GM13976 (cell line): ENCODE measurements at places on chromosomes 1 and 21.

- no peak for DNase-seq
These were observed 299.3 kb upstream of the VAMP3 start for GRCh38 chr1:7471836-7472235.

GRCh38 chr1:156893048-156893953, at the start of gene PEAR1:
PEAR1 (plus strand) TSS chr1:156893718; CDS start chr1:156903927, 10,209 bp downstream.
- no peak for DNase-seq

DNA sequence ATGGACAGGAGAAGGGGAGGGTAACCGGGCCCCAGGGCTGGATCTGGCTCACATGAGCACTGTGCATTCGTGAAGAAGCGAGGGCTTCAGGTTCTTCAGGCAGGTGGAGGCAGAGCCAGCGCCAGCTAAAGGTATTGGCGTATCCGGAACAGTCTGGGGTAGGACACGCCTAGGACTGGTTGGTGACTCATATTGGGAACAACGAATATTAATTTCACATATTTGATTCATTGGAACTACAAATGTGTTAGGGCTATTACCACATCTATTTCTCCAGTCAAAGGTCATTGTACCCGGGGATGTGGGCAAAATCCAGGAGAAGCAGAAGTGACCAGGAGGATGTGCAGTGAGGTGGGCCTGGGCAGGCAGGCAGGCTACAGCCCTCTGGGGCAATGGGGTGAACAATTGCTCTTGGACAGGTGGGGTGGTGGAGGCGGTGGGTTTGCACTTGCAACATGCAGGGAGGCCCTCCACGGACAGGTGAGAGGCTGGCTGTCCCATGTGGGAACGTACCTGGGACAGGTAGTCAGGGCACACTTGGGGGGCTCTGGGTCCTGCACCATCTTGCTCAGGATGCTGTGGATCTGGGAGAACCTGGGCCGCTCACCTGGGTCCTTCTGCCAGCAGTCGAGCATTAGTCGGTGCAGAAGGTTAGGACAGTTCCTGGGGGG, 26.7 kb downstream of the CDCA8 start:
- no peak for DNase-seq

GRCh38 chr1:16080422-16081150, 7.1 kb upstream of the FAM131C start:
- DNase-seq = no peak

GRCh38 chr21:25324666-25325065, 282.6 kb downstream of the MRPL39 start:
- DNase-seq = no peak

DNA sequence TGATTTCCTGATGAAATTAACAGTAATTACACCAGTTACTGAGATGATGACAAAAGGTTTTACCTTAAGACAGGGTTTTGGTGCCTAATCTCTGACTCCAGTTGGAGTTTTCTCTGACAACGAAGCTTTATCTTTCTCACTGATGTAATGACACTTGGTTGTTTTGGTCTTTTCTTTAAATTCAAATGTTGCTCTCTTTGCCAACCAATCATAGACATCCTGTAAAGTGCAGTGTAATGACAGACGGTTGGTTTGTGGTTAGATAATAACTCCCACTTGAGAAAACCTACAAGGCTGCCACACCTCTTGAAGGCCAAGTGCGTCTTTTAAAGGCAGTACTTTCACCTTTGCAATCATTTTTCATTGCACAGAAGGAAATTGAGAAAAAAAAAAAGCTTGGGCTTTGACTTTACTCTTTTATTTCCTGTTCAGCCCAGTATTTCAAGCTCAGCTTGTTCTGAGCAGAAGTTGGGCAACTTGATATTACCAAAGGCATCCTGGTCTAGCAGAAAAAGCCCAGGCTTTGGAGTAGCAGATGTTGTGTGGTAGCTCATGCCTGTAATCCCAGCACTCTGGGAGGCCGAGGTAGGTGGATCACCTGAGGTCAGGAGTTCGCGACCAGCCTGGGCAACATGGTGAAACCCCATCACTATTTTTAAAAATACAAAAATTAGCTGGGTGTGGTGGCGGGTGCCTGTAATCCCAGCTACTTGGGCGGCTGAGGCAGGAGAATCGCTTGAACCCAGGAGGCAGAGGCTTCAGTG, 14.9 kb downstream of the PDIK1L start:
- peak; percentile 73 for DNase-seq

DNA sequence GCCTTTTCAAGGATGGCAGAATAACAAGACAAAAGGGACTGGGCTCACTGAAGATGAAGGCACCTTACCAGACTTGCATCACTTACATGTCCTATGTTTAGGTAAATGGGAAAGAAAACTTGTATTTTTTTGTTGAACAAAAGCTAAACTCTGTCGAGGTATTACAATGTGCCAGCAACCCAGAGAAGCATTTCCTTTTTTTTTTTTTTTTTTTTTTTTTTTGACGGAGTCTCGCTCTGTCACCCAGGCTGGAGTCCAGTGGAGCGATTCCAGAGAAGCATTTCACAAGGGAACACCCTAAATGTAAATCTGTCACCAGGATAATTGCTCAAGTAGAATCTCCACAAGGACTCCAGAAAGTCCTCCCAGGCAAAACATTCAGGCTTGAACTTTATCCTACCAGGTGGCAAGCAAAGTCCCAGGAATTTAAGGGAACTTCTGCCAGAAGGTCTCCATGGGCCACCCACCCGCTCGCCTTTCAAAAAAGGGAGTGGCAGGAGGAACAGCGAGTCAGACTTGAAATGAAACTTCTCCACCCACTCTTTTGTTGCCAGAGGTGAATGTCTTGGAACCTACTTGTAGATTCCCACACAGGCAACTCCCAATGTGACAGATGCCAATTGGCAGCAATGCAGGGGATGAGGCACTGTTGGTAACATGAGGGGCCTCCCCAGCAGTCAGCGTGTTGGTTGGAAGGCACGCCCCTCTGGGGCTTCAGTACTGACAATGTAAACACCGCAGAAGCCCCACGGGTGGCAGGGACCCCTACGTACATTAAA, 125.0 kb downstream of the TIAM1 start:
- no peak for DNase-seq

- no peak for DNase-seq
These were observed 68.4 kb upstream of the LRRC7 start for GRCh38 chr1:69499203-69499803.

- no peak for DNase-seq
These were observed 3.7 kb downstream of the ATP1B1 start for GRCh38 chr1:169110236-169110635.

DNA sequence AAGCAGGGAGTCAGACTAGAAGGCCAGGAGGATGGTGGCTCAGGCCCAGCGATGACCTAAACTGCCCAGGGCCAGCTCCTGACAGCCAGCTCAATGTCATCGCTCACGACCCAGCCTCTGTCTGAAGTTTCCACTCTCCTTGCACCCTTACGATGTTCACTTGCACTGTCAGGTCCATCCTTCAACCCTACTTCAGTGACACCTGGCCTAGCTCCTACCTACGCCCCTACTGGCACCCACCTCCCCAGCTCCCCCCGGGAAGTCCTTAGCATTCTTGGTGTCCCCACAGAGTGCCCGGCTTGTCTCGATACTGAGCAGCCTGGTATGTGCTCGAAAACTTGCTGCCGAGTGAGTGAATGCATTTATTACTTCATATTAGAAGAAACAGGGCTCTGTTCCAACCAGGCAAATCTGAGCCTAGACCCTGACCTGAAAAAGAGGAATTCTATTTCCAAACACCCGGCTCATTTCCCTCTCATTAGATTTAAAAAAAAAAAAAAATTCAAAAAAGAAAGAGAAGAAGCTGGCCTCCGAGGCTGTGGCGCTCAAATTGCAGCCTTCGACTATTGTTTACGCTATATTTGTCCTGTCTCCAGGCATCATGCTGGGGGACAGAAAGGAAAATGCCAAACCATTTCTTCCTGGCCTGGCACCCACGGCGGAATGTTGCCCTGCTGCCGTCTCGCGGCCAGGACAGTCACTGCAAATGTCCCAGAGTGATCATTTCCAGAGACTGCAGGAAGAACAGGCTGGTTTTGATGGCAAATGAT, 29.8 kb upstream of the LRRC38 start:
- DNase-seq = no peak

GRCh38 chr1:201714542-201715329, 114.2 kb upstream of the IPO9 start:
- no peak for DNase-seq

- peak; percentile 52 for DNase-seq
These were observed 1.8 kb downstream of the PLEKHO1 start for GRCh38 chr1:150151291-150152181.

- no peak for DNase-seq
These were observed 1.4 kb downstream of the DSCAM start for GRCh38 chr21:40845441-40845995.

DNA sequence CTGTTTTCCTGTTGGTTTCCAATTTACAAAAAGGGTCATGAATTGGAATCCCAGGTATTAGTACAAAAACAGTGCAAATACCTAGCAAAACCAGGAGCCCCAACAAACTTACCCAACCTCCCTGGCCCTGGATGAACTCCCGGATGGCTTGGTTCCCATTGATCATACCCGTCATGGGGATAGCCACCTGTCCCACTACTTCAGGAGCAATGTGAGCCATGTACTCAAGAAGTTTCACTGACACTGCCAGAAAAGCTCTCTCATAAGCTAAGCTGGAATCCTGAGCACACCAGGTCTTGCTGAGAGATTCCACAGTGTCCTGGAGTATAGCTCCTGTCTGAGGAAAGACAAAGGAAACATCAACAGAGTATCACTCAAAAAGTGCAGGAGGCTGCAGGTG, 5.7 kb downstream of the BCL2L15 start:
- DNase-seq = no peak

GRCh38 chr21:34812504-34813265, 143.9 kb downstream of the CLIC6 start:
- DNase-seq = no peak

DNA sequence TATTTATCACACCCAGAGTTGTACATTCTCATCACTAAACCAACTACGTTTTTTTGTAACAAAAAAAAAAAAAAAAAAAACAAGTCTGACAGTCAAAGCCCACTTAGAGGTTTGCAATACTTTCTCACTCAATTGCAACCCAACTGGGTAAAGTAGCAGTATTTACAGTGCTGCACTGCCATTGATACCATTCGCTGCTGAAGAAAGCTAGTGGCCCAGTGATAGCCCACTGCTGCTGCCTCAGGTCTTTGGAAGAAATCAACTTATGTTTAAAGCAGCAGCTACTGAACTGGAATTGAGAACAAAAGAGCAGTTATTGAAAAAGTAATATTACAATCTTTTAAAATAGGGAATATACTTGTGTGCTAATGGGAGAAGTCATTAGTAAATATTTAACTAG, 2.7 kb downstream of the HNRNPU start:
- no peak for DNase-seq

DNA sequence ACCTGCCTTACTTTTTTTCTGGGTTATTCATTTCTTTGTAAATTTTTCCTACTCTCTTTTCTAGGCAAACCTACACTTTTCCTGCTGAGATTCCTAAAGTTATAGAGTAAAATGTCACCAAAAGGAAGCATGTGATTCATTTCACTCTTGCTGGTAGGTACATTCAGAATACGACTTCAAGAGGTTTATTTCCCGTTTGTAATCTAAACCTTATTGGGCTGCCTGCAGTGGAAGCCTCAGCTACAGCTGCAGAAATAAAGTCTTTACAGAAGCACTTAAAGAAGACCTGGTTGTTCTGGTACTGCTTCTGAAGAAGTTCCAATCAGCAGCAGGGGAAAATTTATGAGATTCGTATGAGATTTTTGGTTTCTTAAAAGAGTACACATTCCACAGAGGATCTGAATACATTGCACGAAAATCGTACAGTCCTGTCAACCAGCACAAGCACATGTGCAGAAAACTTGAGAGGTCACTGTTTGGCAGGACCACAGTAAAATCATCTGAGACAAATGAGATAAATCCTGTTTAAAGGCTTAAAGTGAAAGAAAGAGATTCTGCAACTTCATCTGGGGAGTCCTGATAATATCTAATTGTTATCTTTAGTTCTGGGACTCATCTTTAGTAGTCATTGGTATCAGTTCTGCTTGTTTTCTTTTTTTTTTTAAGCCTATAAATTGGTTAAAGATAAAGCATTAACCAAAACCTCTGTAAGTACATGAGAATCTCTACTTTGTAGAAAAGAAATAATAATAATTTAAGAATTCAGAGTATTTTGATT, 109.9 kb upstream of the ADGRL2 start:
- DNase-seq = no peak

DNA sequence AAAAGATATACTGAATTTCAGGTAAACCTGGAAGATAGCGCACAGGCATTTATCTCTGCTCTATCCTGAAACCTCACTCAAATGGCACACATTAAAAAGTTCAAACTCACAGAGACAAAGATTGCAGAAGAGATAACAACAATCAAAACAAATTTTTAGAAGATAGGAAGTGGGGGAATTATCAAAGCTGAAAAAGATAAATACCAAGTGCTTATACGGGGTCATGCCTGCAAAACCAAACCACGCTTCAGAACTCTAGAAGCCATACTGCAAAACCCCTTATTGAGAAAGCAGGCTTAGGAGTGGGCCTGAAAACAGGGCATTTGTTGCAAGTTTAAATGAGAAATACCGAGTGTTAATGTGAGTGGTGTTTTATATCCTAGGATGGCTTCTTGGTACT, 76.8 kb downstream of the BARHL2 start:
- DNase-seq = no peak

DNA sequence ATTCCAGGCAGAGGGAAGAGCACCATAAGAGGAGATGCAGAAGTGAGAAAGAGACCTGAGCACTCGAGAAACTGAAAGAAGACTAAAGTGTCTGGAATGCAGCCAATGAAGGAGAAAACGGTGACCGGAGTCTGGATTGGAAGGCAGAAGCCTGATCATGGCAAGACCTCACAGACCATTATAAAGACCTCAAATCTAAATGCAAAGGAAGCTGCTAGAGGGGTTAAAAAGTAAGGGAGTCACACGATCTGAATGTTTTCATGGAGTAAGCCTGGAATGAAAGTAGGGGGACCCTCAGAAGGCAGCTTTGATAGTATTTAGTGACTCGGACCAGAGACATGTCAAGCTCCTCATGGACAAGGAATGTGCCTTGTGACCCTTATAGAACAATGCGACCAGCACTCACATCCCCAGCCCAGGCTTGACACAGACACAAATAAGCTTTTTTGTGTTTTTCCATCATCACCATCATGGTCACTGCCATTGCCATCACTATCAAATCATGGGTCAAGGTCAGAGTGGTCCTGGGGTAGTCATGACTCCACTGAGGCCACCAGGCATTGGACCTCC, 183.6 kb downstream of the SEC16B start:
- no peak for DNase-seq

- no peak for DNase-seq
These were observed 107.2 kb downstream of the C1orf21 start for GRCh38 chr1:184493987-184494388.

GRCh38 chr1:170538687-170539086, 6.7 kb downstream of the GORAB start:
- DNase-seq = no peak

DNA sequence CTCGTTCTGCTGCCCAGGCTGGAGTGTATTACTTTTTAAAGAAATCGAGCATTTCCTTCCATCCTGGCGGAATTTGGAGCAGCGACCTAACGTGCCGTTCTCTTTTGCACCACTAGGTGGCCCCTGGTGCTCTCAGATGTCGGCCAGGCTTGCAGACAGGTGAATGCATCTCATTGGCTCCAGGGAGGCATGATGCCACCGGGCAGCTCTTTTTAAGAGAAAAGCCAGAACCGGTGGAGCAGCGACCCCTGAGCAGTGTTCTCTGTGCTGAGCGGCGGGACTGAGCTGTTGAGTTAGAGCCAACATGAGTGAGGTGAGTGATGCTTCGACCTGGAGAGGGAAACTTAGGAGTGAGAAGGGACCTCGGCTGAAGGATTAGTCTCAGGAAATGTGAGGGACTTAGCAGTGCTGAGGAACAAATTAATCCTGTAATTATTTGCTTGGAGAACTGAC, at the start of gene PCP4:
PCP4 (plus strand) TSS at position 241 of the 453 bp plus-strand sequence; CDS start at position 305, 64 bp downstream.
- DNase-seq = peak; percentile 32
